ENCODE measurements at places on chromosomes 12 and 14.

GRCh38 chr14:84857571-84857970 lies 672.4 kb upstream of the FLRT2 start:
- DNase-seq = no peak

GRCh38 chr12:31876568-31877424 lies 82.4 kb upstream of the RESF1 start:
- DNase-seq = no peak

DNA sequence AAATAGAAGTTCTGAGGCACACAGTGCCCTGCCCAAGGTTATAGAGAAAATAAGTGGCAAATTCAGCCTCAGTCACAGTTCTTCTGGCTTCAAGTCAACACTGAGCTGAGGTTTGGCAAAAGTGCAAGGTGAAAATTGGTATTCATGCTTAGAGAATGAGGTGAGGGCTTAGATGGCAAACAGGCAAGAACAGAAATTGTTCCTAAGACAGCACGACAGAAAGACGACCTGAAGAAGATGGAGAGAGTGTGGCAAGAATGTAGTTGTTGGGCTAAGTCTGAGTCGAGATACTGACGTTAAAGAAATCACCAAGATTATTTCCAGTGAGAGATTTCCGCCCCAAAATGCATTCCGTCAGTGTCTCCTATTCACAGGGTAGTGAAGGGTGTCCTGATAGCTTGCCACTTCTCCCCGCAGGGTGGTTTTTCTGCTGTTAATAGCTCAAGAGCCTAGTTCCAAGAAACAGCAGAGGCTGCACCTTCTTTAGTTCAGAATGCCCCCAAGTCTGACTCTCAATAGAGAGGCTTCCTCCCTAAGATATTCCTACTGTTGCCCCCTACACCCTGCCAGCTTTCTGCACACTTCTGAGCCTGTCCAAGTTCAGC lies 260.8 kb upstream of the AMIGO2 start:
- DNase-seq = no peak

DNA sequence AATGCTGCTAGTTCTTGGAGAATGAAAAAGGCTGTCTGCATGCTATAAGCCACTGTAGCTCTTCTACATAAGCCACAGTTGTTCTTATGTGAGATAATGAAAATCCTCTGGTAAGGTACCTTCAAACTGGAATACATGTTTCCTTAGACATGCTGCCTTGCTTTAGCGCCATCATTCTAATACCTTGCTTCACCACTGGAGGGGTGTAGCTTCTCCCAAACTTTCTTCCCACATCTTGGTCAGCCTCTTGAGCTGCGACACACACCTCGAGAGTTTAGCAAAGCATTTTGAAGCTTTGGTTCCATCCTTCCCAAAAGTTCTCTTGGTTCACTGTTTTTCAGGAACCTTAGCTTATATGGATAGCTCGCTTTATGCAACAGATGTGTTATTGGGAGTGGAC lies 69.5 kb downstream of the NKX2-1 start:
- no peak for DNase-seq

DNA sequence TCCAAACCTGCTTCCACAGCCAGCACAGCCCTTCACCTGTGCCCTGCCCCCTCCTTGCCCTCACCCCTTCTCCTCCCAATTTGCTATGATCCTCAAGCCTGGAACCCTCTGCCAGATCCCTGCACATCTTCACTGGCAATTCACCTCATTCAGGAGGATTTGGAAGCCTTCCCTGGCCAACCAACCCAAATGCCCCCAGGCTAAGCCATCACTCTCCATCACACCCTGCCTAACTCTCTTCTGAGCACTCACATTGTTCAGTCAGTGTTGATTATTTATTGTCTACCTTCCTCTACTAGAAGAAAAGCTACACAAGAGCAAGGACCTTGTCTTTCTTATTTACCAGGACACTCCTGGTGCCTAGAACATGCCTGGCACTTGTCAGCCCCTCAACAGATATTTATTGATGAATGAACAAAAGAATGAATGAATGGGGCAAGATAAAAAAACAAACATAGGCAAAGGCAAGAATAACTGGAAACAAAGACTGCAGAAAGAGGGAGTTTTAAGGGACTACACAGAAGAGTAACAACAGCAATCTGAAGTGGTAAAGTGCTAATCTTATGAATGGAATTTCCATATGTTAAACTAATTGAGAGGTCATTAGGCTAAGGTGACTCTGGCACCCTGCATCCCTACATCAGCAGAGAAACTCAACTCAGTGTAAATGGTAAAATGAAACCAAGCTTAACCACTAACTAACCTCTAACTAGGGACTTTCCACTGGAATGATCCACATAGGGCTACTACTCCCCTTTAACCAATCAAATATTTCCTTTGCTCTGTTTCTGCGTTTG lies 33.4 kb downstream of the TMTC1 start:
- no peak for DNase-seq

GRCh38 chr14:62604524-62604923 lies 440.7 kb downstream of the KCNH5 start:
- DNase-seq = no peak

DNA sequence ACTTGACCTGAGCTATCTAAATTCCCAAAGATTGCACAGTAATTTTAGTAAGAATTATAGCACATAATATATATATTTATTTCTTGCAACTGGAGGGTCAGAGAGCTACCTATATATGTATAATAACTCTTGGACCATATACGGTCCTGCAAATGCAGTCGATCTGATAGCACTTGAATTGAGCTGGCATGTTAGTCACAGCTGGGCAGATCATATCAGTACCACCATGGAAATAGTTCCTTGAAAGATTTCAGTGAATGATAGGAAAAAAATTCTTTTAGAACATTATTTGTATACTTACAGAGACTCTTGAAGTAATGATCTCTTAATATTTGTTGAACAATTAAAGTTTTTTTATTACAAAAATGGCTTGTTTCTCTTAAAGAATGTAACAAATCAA lies 94.5 kb upstream of the MON2 start:
- DNase-seq = no peak

GRCh38 chr12:51922762-51923505 lies 15.6 kb downstream of the ACVRL1 start:
- DNase-seq = no peak

DNA sequence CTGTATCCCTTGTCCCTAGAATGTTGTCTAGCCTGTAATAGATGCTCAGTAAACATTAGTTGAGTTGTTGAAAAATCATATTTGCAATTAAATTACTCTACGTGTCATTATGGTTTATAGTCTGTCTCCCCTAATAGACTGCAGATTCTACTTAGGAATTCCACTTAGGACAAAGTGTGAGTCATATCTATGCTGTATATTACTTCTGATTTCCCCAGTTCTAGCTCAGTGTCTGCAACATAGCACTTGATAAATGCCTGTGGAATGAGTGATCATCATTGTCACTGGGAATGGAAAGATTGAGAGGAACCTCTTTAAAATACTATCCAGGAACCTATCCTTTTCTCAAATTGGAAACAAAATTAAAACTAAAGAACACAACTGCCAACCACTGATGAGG lies 99.3 kb downstream of the TBX5 start:
- DNase-seq = no peak

Measured in stimulated activated CD4-positive, alpha-beta T cell treated with anti-CD3 and anti-CD28 coated beads, TNF-alpha, amount 100 ng/mL, for 48 hours (primary cell).